Uterus (tissue), 4 donors: ENCODE measurements at places on chromosomes 2 and 18.
A peak's percentile ranks its signal among the peaks of the same experiment; 100 is the strongest.

DNA sequence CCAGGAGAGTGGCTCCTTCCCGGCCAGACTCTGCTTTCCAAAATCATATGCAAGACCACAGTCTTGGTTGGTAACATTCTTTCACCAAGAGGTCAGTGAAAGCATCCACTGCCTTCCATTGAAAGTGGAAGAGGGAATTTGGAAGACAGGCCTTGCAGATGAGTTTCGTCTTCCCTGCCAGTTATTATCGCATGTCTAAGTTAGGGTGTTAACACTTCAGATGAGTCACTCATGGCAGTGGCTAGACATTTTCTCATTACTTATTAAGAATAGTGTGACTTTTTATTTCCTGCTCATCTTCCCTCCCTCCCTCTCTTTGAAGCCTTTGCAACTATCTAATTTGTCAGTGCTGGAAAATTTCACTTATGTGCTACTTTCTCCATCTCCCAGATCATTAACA, 102.9 kb upstream of the EPB41L3 start:
- no peak for DNase-seq

DNA sequence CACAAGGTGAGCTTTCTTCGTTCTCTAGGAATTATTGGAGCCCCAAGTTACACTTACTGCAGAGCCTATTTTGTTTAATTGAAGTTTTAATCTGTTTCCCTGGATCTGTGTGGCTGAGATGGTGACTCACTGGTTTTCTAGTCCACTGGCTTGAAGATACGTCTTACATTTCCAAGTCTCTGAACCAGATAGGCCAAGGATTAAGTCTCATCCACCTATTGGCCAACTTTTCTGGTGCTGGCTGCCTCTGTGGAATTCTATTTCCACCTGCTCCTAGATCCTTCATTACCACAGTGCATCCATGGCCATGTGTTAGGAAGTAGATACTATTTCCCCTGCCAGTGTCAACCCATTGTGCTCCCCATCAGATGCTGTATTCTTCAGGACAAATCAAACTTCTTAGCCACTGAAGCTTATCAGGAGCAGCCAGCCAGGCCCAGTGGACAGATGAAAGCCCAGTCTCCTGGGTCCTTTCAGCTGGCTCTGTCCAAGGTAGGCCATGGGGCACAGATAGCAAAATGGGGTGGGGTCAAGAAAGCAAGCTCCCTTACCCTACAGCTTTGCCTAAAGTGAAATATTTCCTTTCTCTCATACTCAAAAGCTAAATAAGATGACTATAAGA, 198.8 kb upstream of the TCF4 start:
- no peak for DNase-seq

DNA sequence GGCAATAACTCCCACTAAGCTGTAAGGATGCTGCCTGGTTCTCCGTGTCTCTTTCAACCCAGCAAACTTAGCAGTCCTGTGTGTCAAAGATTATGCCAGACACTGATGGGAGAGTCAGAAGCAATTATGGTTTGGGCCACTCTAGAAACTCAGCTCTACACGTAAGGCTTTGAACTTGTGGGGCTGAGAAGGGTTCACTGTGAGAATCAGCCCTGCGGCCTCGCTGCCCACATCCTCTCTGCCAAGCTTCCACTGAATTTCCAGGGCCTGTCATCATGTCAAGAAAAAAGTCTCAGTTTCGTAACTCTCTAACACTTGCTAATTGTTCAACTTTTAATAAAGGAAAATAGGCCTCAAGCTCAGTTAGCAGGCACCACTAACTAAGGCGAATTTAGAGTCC, 308.8 kb upstream of the LYPD1 start:
- DNase-seq, result no peak

GRCh38 chr2:231386446-231386845, 9.1 kb upstream of the B3GNT7 start:
- no peak for DNase-seq

DNA sequence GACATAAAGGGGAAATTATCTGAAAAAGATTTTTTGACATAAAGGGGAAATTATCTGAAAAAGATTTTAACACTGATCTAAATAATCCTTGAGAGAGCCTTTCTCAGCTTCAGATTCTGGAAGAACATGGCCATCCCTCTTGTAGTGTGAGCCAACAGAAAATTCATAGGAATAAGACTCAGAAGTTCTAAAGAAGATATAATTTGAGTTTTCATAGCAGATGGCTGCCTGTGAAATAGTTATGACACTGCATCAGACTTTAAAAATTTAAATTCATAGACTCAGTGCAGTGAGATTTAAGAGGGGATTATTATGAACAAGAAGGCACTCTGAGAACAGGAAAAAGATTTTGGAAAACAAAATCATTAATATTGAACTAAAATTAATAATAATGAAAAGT, 50.6 kb downstream of the NCOA1 start:
- no peak for DNase-seq

- no peak for DNase-seq
Observed at GRCh38 chr2:85240055-85240454, 87.7 kb downstream of the TGOLN2 start.

- no peak for DNase-seq
Observed at GRCh38 chr2:196759378-196759706, 40.1 kb downstream of the GTF3C3 start.

DNA sequence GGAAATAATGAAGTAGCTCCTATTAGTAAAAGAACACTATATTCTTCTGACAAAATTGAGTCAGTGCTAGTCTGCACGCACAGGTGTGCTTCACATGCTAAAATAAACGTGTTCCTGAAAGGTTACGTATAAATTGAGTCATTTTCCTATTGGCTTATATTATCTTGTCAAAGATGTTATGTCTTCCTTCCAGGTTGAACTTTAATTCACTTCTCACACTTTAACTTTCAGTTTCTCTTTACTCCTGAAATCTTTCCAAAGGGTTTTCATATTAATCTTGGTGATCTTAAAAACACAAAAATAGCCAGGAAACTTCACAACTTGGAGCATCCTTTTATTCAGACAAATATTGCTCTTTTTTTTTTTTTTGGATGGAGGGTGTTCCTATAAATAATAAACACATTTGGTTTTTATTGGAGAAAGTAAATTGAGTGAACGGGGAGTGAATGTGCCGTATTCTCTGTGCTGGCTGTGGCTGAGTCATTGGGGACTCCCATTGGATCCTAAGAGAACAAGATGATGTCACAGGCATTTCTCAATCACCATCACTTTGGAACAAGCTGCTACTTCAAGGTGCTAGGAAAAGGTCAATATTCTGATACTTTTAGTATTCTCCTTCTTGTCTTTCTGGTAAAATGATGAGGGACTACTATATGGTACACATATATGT, 150.2 kb upstream of the SPATS2L start:
- DNase-seq, result peak; percentile 50

DNA sequence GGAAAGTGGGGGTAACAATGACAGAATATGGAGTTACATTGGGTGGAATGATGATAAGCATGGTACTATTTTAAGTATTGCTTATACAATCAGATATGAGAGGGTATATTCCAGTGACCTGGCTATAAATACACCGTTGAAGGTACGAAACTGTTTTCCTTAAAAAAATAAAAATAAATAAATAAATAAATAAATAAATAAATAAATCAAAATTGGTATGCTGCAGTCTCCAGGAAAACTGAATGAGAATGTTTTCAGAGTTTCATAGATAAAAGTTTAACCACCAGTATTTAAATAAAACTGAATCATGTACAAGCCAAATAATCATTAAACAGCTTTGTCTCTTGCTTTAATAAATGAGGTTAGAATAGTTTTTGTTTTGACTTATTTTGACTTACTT, 71.4 kb downstream of the METTL8 start:
- DNase-seq, result no peak

DNA sequence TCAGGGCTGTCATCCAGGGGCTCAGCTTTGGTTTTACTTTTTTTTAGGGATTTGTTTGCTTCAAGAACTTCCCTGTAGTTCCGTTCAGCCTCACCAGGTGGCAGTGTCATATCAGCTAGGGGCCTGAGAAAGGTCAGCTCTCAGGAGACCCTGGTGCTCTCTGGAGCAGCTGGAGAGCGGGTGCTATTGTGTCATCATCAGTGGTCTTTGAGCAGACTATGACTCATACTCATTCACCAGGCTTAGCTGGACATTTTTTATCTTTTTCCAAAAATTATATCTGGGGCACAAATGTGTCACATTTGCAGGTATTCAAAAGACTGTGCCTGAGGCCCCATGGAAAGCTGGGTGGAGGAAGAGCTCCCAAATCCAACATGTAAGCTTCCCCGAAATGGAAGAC, 24.4 kb downstream of the ZNF892 start:
- no peak for DNase-seq

DNA sequence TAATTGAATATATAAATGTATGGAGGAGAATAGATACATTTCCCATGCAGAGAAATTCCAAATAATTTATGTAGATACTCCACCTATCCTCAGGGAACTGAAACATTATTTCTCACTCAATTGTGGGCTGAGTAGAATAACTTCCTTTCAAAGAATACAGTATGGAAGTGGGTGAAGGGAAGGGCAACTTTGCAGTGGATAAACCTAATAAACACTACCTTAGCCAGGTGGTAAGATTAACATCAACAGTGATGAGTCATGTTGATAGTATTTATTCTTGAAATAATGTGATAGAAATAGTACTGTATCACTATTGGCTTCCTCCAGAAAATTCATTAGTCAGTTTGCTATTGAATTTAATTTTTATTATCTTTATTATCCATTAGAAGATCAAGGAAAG, 716.4 kb upstream of the CHAC2 start:
- DNase-seq, result no peak

- DNase-seq, result no peak
Observed at GRCh38 chr2:164371916-164372315, 249.4 kb downstream of the GRB14 start.

GRCh38 chr18:45802814-45803492, 22.5 kb upstream of the SIGLEC15 start:
- DNase-seq, result no peak

GRCh38 chr2:188787021-188787657, 187.0 kb upstream of the COL3A1 start:
- DNase-seq, result no peak

- no peak for DNase-seq
Observed at GRCh38 chr2:205593891-205594290, 88.4 kb upstream of the NRP2 start.

- no peak for DNase-seq
Observed at GRCh38 chr18:13309031-13309747, 90.6 kb downstream of the LDLRAD4 start.

- no peak for DNase-seq
Observed at GRCh38 chr2:141380008-141380979, 750.5 kb downstream of the LRP1B start.

DNA sequence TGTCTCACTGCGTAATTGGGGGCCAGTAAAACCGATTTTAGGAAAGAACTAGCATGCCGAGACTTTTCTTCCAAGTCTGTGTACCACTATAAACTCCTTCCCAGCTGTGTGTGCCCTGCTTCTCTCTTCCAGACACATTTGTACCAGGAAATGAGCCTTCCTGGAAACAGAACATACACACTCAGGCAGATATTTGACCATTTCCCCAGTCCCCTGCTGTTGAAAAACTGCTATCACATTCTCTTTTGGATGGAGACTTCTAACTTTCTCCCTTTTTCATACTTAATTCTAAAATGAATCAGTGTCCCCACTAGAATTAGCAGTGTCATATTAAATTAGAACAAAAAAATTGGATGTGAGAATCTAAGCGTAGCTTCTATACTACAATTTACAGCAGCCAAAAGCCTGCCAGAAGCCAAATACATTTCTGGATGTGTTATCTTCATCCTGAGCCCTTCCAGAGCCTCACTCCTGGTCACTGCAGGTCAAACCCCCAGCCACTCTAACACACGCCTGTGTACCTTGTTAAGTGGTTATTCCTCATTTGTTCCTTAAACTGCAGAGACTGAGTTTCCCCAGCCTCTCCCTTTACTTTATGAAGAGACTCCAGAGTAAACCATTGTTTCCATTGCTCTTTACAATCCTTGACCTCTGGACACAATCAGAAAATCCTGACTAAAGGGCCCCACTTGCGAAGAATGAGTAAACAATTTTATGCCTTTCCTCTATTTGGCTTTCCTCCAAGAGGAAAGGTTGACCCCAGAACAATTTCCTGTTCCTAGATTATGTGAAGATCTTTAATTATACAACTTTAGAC, 20.4 kb downstream of the DSG4 start:
- no peak for DNase-seq

- DNase-seq, result no peak
Observed at GRCh38 chr2:232460171-232460570, 4.2 kb downstream of the ALPI start.

- no peak for DNase-seq
Observed at GRCh38 chr2:69231612-69232277, 155.3 kb downstream of the GFPT1 start.

DNA sequence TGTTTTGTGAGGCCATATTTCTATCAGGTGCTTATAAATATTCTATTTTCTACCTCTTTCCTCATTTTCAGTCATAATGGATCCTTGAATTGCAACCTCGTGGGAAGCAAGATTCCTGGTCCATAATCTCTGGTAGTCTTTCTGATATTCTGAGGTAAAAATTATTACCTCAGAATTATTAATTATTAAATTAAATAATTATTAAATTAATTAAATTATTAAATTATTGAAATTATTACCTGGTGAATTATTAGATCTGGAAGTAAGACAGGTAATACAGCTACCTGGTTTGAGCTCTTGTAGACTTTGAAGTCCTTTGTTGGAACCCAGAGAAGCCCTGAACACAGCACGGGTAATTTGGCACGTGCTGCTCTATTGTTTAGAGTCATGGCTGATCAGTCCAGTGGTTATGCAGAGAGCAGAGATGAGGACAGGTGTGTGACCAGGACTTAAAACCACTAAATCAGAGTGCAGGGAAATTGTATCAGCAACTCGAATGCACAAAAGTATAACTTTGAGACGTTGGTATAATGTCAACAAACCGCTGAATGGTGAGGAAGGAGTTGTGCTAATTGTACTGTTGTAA, 46.8 kb upstream of the PTPRM start:
- no peak for DNase-seq

GRCh38 chr2:54470266-54470938, 14.3 kb downstream of the SPTBN1 start:
- DNase-seq, result no peak

- DNase-seq, result no peak
Observed at GRCh38 chr18:50654658-50655550, 95.0 kb downstream of the MAPK4 start.

DNA sequence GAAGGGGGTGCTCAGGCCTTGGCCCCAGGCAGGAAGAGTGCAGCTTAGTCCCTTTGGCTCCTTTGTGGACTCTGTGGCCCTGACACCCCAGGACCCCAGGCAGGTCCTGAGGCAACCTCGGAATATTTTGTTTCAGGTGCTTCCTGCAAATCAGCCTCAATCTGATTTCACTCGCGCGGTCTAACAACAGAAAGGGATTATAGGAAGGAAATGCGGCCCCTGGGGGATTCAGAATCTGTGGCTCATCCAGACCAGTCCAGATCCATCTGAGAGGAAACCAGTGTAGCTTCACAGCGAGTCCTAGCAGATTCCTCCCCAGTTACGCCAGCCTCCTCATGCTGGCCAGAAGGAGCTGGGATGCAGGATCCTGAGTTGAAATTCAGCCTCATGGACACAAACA, 59.5 kb upstream of the YWHAQ start:
- peak; percentile 49 for DNase-seq

GRCh38 chr18:74531043-74531442, 3.3 kb upstream of the CNDP1 start:
- DNase-seq, result no peak
